ENCODE measurements at places on chromosomes 3 and 15.
A peak's percentile ranks its signal among the peaks of the same experiment; 100 is the strongest.

GRCh38 chr15:99986297-99987118 is 253.3 kb upstream of the LYSMD4 start:
- no peak for DNase-seq

- DNase-seq, result peak; percentile 6
Observed at GRCh38 chr3:145981056-145981455, 179.9 kb downstream of the PLOD2 start.

- no peak for DNase-seq
Observed at GRCh38 chr15:34699968-34700640, 54.7 kb downstream of the GJD2 start.

DNA sequence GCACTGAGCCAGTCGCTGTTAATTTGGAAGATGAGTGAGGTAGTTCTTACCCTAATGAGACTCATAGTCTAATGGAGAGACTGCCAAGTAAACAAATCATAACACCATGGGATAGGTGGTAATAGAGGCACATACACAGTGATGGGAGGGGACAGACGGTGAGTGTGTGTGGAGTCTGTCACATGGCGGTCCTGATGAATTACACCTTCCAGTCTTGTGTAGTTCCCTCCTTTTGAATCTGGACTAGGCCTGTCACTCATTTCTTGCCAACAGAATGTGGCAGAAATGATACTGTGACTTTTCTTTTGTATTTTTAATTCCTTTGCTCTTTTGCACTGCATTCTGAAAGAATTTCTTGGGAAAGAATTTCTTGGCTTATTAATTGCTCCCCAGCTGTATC is 78.1 kb downstream of the NR1D2 start:
- no peak for DNase-seq

DNA sequence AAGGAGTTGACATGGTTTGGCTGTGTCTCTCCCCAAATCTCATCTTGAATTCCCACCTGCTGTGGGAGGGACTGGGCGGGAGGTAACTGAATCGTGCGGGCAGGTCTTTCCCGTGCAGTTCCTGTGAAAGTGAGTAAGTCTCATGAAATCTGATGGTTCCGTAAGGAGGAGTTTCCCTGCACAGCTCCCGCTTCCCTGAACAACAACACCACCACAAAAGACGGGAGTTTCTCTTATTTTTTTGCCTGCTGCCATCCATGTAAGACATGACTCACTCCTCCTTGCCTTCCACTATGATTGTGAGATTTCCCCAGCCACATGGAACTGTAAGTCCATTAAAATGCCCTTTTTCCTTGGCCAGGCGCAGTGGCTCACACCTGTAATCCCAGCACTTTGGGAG is 22.7 kb downstream of the XXYLT1 start:
- no peak for DNase-seq

GRCh38 chr3:155890671-155891190 is 20.3 kb downstream of the GMPS start:
- peak; percentile 26 for DNase-seq

DNA sequence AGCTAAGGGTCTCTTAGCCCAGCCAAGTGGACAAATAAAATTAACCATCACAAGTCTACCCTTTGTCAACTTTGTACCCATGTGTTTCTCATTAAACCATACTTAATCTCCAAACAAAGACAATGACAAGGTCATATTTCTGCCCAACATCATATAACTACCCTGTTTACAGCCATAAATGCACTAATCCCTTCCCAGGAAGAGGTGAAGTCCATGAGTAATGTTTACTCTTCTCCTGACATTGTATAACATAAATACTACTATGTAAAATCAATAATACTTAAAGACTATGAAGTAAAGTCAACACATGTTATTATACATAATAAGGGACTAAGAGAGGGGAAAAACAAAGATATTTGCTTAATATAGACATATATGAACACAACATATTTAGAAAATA is 38.5 kb upstream of the FAN1 start:
- DNase-seq, result no peak

DNA sequence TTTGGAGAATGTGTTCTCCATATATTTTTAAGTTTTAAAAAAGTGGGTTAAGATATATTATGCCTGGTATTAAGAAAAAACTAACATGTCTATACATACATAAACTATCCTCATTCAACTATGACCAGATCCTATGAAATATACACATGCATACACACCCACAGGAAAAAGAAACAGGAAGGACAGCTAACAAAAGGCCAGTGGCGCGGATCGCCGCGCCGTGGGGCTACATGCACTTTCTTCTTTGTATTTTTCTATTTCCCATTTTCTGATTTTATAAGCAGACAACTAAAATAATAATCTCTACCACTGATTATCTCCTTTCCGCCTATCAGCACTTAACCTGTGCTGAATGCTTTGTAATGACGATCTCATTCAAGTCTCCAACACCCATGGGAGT is 160.1 kb downstream of the OR4M2 start:
- no peak for DNase-seq

DNA sequence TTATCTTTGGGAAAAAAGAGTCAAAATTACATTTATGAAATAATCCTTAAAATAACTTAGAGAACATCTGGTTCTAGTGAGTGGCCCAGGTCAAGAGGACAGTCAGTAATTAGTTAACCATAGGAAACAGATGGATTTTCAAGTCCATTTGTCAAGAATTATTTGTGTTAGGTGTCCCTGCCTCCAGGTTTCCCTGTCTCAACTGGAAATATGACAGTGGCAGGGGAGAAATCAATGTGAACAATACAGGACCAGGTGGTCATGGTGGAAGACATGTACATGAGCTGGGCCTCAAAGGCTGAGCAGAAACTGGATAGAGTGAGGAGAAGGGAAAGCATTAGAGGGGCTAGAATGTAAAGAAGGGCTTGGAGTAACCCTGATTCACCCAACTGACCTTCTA is 372.6 kb downstream of the VPS13C start:
- no peak for DNase-seq

GRCh38 chr3:66428733-66429132 is 72.1 kb downstream of the LRIG1 start:
- peak; percentile 89 for DNase-seq

DNA sequence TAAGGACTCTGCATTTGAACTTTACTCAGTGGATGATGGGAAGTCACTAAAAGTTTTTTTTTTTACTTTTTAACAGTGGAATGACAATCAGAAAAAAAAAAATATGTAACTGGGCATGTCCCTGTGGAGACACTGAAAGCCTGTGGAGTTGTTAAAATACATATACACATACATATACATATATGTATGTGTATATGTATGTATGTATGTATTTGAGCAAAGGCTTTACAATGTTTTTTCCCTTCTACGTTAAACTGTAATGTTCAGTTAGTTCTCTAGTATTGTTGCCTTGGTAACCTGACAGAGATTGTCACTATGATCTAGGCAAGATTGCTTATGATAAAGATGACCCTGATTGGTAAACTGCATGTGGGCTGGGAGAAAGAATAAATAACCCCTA is 30.3 kb downstream of the NSUN3 start:
- DNase-seq, result no peak

- no peak for DNase-seq
Observed at GRCh38 chr15:87767516-87767915, 489.0 kb downstream of the NTRK3 start.

DNA sequence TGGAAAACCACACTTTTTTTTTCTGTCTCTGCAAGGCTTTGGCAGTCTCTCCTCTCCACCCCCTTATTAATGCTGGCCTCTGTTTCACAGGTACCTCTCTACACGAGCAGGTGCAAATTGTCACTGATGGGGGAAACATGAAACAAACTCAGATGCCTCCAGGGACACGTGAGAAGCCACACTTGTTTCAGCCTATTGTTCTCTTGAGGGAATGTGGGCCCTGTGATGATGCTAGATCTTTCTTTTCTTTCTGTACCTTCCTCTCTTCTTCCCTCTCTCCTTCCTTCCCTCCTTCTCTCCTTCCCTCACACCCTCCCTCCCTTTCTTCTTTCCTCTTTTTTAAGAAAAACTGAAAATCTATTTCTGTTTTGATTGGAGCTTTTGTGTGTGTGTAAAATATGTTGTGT is 5.7 kb upstream of the BLM start:
- DNase-seq, result no peak

GRCh38 chr15:49179433-49180190 is 9.6 kb downstream of the GALK2 start:
- no peak for DNase-seq

DNA sequence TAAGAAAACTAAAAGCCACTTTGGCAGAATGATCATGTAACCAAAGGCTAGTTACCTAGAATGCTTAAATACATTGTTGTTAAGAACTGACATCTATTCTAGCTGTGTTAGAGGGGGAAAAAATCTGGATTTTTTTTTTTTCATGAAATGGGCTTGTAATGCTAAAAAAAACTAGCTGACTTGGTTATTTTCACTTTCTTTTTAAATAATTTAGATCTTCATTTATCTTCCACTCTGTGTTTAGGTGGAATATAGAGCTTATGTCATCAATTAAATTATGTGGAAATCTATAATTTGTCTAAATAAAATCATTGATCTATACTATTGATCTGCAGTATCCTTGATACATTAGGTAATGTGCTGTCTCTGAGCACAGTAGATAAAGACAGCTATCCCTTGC is 217.4 kb downstream of the TCF12 start:
- no peak for DNase-seq

GRCh38 chr3:186642014-186642413 is 1.8 kb downstream of the FETUB start:
- DNase-seq, result no peak

GRCh38 chr15:91555312-91555711 is 298.2 kb upstream of the SLCO3A1 start:
- DNase-seq, result no peak

DNA sequence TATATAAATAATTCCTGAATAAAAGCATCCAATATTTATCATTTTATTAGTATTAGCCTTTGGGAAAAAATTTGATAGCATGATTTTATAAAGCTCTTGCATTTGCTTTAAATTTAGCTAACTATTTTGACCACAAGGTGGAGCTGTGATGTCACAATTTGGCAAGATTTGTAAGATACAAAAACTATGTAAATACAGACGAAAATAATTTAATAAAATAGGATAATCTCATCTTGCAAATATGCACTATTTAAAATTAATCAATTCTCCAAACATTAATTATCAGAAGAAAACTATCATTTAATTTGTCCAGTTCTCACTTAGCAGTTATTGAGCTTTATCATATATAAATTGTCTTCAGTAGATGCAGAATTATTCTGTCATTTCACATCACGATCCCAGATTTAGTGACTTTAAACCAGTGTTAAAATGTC is 95.4 kb downstream of the PLOD2 start:
- peak; percentile 13 for DNase-seq

GRCh38 chr3:124498891-124499290 is 231.4 kb upstream of the UMPS start:
- DNase-seq, result no peak

DNA sequence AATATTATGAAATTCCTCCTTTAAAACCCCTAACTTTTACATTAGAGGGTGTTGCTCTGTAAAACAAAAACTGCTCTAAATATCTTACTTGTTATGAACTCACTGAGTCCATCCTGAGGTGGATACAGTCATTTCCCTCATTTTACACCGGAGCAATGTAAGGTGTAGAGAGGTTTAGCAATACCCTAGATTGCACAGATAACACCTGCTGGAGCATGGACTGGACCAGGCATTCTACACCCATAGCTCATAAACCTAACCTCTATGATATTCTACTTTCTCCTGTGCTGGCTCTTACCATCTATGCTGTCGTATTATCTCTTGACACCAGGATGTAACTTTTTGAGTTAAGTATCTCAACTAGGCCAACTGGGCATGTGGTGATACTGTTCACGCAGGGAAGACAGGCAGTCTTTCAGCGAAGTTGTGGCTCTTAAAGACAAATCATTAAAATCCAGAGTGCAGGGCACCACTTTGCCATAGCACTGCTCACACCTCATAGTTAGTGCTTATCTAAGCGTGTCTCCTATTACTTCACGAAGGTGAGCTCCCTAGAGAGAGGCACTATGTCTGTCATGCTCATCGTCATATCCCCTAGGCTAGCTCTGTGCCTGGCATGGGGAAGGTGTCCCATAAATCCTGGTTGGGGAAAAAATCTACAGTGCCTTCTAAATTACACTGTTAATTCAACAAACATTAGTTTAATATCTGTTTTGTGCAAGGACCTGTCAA is 100.1 kb upstream of the SLC2A2 start:
- DNase-seq, result no peak

DNA sequence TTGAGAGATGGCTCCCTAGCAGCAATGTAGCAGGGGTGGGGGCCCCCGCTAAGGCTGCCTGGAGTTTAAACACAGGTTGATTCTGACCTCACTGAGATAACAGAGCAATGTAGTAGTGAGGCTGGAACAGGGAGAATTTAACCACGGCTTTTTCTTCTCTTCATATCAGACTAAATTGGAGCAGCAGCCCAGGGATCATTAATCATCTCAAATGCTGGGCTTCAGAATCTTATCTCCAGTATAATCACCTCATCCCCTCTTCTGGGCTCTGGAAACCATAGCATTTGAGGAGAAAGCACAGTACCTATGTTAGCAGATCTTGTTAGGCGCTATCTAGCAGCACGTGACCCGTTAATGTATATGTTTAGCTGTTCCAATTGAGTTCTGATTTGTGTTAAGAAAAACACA is 25.4 kb upstream of the DET1 start:
- DNase-seq, result no peak

DNA sequence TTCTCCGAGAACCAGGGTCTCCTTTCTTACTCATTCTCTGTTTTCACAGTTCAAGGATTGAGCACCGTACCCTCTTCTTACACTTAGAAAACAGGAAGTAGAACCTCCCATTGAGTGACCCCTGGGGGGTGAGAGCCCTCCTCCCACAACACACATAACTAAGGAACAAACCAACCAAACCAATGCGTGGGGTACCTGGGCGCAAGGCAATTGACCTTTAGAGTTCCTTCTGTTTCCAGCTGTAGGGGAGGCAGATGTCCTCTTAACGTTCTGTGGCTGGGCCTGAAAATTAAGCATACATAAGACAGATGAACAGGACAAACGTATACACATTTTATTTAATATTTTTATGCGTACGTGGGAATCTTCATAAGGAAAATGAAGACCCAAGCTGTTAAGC is 33.5 kb upstream of the TIMP4 start:
- no peak for DNase-seq

DNA sequence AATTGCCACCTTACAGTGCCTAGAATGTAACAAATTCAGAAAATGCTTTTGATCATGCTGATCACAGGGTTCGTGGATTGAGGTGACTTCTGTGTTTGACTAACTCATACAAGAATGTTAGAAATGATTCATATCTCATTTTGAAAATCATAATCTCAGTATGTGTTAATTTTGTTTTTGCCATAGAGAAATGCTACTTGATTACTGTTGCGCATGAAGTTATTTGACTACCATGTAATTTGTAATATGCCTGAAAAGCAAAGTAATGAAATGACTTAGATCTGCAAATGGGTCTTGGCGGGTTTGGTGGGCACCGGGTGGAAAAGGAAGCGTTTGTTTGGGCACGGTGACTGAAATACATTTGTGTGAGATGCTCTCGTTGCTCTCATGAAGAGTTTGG is 173.6 kb upstream of the BHLHE40 start:
- DNase-seq, result no peak

DNA sequence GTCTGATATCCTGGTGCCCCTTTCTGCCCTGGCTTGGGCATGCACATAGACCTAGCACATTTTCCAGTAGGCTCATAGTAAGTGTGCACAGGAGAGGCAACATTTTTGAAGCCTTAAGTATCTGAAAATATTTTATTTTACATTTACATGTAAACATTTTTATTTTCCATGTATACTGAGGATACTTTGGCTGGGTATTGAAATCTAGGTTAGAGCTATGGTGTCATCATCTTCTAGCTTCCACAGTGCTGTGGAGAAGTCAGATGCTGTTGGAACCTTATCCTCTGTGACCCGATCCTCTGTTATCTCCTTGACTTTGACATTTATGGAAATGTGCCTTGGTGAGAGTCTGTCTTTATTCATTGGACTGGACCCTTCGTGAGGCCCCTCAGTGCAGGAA is 74.1 kb downstream of the PLXNA1 start:
- no peak for DNase-seq

Data from AG20443 (cell line).